ENCODE measurements at places on chromosomes 7 and 10.

DNA sequence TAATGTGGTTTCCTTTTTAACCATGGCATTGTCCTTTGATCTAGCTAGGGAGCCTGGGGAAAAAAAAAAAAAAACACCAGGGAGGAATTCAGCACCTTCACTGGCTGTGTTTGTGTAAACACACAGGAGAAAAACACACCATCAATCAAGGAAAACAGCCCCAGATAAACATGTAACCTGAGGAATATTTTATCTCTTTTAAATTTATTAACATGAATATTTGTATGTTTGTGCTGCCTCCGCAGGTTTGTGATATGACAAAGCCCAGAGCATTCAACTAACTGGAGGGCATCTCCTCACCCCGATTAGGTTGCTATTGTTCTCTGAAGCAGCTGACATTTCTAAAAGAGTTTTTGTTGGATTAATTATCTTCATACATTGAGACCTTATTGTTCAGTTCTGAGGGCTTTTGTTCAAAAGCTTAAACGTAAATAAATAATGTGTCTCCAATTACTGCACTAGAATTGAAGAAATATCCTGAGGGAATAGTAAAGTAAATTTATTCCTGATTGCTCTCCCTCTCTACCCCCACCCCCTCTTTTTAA lies 89.4 kb upstream of the SEMA3E start:
- H3K36me3 ChIP-seq = no peaks in the 10 kb centered on the region
- H3K4me1 ChIP-seq = no peaks in the 10 kb centered on the region
- H3K27me3 ChIP-seq = no peaks in the 10 kb centered on the region
- no peak overlapping the region for H3K4me3 ChIP-seq

GRCh38 chr10:103123282-103124024 lies 69.6 kb downstream of the NT5C2 start:
- no peak for DNase-seq
- no peak overlapping the region for H3K4me3 ChIP-seq
- H3K36me3 ChIP-seq = peaks cover 3% of the 10 kb centered on the region
- H3K4me1 ChIP-seq = peaks cover 34% of the 10 kb centered on the region
- H3K27me3 ChIP-seq = no peaks in the 10 kb centered on the region

GRCh38 chr10:131676800-131677421 lies 223.9 kb upstream of the PPP2R2D start:
- H3K27ac ChIP-seq = no peak overlapping the region
- H3K4me1 ChIP-seq = no peaks in the 10 kb centered on the region
- H3K36me3 ChIP-seq = no peaks in the 10 kb centered on the region
- H3K27me3 ChIP-seq = no peaks in the 10 kb centered on the region
- no peak overlapping the region for H3K4me3 ChIP-seq
- no peak for DNase-seq

GRCh38 chr10:91162050-91162494 lies 58.4 kb upstream of the PCGF5 start:
- no peaks in the 10 kb centered on the region for H3K27me3 ChIP-seq
- H3K4me1 ChIP-seq = peaks cover 6% of the 10 kb centered on the region
- H3K36me3 ChIP-seq = no peaks in the 10 kb centered on the region
- no peak for DNase-seq
- H3K4me3 ChIP-seq = peak overlapping the region; percentile 77

GRCh38 chr10:124359336-124359832 lies 59.3 kb downstream of the OAT start:
- no peak for DNase-seq
- no peaks in the 10 kb centered on the region for H3K27me3 ChIP-seq
- H3K36me3 ChIP-seq = no peaks in the 10 kb centered on the region
- no peak overlapping the region for H3K27ac ChIP-seq
- peaks cover 12% of the 10 kb centered on the region for H3K4me1 ChIP-seq

GRCh38 chr10:122279725-122280141 lies 8.6 kb downstream of the BTBD16 start:
- peak; percentile 49 for DNase-seq
- H3K4me3 ChIP-seq = no peak overlapping the region
- no peak overlapping the region for H3K27ac ChIP-seq

GRCh38 chr10:43216931-43217562 lies 49.8 kb downstream of the RASGEF1A start:
- H3K4me3 ChIP-seq = no peak overlapping the region
- no peaks in the 10 kb centered on the region for H3K36me3 ChIP-seq
- no peaks in the 10 kb centered on the region for H3K4me1 ChIP-seq
- H3K27ac ChIP-seq = no peak overlapping the region

DNA sequence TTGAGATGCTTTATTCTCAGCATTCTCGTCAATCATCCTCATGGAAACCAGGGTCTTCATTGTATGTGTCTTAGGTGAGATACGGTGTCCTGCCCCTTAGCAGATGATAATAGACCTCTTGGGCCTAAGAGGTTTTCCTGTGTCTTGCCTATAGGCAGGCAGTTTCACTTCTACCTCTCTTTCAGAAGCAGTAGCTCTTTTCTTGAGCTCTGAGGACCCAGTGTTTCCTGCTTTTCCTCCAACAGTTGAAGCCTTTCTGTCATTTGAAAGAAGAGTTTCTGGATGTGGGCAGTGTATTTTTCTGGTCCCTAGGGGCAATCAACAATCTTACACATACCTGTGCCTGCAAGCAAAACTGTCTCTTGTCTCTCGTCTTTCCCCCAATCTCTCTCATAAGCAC lies 1550.3 kb upstream of the LRRTM3 start:
- DNase-seq = no peak
- no peak overlapping the region for H3K27ac ChIP-seq
- no peaks in the 10 kb centered on the region for H3K27me3 ChIP-seq
- H3K4me1 ChIP-seq = no peaks in the 10 kb centered on the region
- no peaks in the 10 kb centered on the region for H3K36me3 ChIP-seq

- no peak for DNase-seq
- peaks cover 2% of the 10 kb centered on the region for H3K4me1 ChIP-seq
- H3K27ac ChIP-seq = no peak overlapping the region
- no peak overlapping the region for H3K4me3 ChIP-seq
- no peaks in the 10 kb centered on the region for H3K27me3 ChIP-seq
Measured at GRCh38 chr10:11237571-11237970, 219.9 kb downstream of the CELF2 start.

- no peaks in the 10 kb centered on the region for H3K4me1 ChIP-seq
- no peaks in the 10 kb centered on the region for H3K27me3 ChIP-seq
- H3K36me3 ChIP-seq = no peaks in the 10 kb centered on the region
Measured at GRCh38 chr7:3274131-3274530, 26.9 kb upstream of the SDK1 start.

DNA sequence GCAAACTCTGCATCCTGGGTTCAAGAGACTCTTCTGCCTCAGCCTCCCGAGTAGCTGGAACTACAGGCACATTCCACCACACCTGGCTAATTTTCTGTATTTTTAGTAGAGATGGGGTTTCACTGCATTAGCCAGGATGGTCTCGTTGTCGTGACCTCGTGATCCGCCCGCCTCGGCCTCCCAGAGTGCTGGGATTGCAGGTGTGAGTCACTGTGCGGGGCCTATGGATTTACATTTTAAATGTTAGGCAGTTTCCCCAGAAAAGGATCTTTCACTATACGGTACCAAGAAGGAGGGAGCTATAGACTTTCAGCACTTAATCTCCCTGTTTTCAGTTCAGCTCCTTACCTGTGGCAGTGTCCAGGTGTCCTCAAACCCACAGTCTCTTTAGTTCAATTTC lies 50.8 kb downstream of the SIRT1 start:
- H3K27ac ChIP-seq = no peak overlapping the region
- H3K36me3 ChIP-seq = peaks cover 21% of the 10 kb centered on the region
- no peak overlapping the region for H3K4me3 ChIP-seq
- no peak for DNase-seq
- H3K27me3 ChIP-seq = no peaks in the 10 kb centered on the region

DNA sequence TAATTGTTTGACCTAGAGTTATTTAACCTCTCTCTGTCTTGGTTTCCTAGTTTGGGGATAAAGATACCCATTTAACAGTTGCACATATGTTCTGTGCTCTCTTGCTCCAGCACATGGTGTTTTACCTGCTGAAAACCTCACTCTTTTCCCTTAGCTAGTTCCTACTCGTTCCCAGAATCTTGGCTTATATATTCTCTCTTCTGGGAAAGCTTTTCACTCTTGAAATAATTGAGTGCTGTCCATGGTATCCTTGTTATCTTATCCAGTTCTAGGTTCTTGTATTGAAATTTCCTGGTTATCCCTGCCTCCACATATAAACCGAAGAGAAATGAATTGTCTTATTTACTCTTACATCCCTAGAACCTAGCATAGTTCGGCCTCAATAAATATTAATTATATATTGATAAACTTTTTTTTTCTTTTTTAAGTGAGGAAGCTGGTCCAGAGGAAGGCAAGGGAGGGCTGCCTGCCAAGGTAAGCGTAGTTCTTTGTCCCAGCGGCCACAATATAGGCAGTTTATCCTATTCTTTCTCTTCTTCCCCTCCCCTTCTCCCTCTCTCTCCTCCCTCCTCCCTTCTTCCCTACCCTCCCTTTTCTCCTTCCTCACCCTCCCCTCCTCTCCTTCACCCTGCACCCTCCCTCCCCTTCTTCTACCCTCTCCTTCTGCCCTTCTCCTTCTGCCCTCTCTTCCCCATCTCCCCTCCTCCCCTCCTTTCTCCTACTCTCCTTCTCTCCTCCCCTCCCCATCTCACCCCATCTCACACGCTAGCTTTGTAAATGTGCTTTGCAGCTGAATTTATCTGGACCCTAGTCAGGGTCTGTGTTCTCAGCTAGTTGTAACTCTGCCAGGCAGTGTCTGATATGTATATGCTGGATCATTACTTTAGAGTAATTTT lies 7.9 kb downstream of the WEE2 start:
- no peaks in the 10 kb centered on the region for H3K27me3 ChIP-seq
- H3K36me3 ChIP-seq = no peaks in the 10 kb centered on the region
- no peak overlapping the region for H3K27ac ChIP-seq
- no peak for DNase-seq

DNA sequence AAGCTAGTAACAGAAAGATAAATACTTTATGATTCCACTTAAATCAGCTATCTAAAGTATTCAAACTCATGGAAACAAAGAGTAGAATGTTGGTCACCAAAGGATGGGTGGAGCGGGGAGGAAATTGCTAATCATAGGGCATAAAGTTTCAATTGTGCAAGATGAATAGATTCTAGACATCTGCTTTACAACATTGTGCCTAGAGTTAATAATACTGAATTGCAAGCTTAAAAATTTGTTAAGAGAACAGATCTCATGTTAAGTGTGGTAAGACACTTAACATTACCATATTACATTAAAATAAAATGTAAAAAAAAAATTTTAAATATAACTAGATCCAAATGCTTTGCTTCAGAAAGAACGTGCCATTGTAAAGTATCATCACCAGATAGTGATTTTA lies 411.1 kb upstream of the MBL2 start:
- H3K36me3 ChIP-seq = no peaks in the 10 kb centered on the region
- H3K4me3 ChIP-seq = no peak overlapping the region
- H3K27me3 ChIP-seq = no peaks in the 10 kb centered on the region
- no peak overlapping the region for H3K27ac ChIP-seq
- H3K4me1 ChIP-seq = no peaks in the 10 kb centered on the region

DNA sequence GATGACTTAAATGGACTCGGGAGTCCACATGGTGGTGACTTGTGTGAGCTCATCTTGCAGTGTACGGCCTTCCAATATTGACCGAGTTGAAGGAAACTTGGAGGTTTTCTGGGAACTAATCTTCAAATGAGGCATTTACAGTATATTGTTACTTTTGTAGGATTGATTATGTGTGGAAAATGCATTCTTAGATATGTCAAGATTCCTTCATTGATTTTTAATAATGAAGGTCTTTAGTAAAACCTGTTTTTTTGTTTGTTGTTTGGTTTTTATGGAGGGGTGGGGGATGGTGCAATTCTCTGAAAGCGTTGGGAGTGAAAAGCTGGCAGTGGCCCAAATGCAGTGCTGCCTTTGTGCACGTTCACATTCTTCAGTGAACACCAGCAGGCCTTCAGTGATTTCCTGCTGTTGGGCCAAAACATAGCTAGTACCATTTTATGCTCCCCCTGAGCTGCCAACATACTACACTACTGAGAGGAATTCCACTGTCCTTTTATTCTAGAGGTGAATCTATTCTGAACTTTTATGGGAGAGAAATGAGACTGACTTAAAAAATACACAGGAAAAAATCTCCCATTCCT lies 50.4 kb downstream of the CCNY start:
- no peak for DNase-seq
- H3K27ac ChIP-seq = no peak overlapping the region
- no peak overlapping the region for H3K4me3 ChIP-seq
- H3K36me3 ChIP-seq = no peaks in the 10 kb centered on the region
- H3K4me1 ChIP-seq = no peaks in the 10 kb centered on the region
- no peaks in the 10 kb centered on the region for H3K27me3 ChIP-seq

DNA sequence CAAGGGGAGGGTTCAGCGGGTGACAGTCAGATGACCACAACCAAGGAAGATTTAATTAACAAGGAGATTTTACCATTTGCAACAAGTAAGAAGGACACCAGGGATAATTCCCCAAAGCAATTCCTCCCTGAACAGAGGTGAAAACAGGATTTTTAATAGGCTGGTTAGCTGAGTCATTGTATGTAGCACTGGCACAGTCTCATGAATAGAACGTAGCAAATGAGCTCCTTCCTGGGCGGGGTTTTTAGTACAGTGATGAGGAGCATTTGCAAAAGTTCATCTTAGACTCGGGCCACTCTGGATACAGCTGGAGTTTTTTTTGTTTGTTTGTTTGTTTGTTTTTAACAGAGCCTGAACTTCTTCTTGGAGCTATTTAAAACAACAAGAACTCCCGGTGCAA lies 39.0 kb downstream of the TAC1 start:
- no peaks in the 10 kb centered on the region for H3K36me3 ChIP-seq
- no peaks in the 10 kb centered on the region for H3K4me1 ChIP-seq
- no peak overlapping the region for H3K27ac ChIP-seq
- H3K27me3 ChIP-seq = peaks cover 4% of the 10 kb centered on the region

DNA sequence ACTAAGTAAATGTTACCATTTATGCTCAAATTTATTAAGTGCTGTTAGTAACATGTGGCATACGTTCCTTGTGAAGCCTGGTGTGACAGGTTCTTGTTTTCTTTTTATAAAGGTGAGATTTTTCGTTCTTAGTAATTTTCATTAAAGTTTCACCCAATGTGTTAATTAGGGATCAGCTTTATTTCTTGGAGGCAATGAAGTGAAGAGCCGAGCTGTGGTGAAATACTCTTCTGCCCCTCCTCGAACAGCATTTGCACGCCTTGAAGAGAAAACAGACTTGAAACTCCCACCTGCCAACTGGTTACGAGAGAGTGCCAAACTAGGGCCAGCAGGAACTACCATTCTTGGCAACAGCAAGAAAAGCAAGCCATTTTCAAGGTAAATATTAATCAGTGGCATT lies 1.5 kb downstream of the EDRF1 start:
- H3K4me1 ChIP-seq = peaks cover 8% of the 10 kb centered on the region
- H3K27me3 ChIP-seq = no peaks in the 10 kb centered on the region
- DNase-seq = no peak
- H3K36me3 ChIP-seq = peaks cover 35% of the 10 kb centered on the region
- no peak overlapping the region for H3K4me3 ChIP-seq

DNA sequence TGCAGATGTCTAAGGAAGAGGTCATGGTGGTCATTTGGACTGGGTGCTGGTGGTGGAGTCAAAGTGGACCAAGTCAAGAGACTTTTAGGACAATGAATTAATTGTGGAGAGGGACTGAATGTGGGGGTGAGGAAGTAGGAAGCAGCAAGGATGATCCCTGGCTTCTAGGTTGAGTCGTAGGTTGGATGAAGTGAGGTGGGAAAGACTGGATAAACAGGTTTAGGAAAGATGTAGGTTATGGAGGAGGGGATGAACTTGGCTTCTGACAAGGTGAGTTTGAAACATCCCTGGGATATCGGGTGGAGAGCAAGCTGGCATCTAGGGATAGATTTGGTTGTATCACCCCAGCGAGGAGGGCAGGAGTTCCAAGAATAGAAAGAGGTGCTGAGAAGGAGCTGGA lies 7.6 kb downstream of the SEMA4G start:
- peaks cover 11% of the 10 kb centered on the region for H3K4me1 ChIP-seq
- no peak overlapping the region for H3K4me3 ChIP-seq
- H3K27me3 ChIP-seq = no peaks in the 10 kb centered on the region
- no peak overlapping the region for H3K27ac ChIP-seq
- peaks cover 28% of the 10 kb centered on the region for H3K36me3 ChIP-seq
- DNase-seq = peak; percentile 6

Measured in liver (tissue), 10 donors.